Stimulated activated CD8-positive, alpha-beta memory T cell treated with anti-CD3 and anti-CD28 coated beads, Interleukin-4, amount 100 ng/mL, for 4 hours (primary cell): ENCODE measurements at places on chromosomes 16 and 17.

DNA sequence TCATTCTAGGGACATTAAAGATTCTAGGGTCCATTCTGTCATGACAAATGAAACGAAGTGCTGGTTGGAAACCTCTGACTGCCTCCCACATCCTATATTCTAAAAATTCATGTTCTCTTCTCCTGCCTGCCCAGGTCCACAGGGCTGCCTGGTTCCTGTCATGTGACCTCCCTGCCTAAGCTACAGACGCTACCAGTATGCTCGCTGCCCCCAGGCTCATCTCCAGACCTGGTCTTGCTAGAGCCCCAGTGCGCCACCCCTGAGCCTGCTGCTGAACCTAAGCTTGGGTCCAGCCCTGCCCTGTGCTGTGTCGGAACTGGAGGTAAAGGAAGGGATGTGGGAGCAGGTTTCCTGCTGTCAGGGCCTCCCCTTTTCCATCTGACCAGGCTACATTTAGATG lies 231.6 kb upstream of the CDH5 start:
- DNase-seq, result no peak

- DNase-seq, result no peak
These were observed 94.0 kb upstream of the TNRC6C start for GRCh38 chr17:77864234-77865111.

- DNase-seq, result no peak
These were observed 25.8 kb upstream of the C1QTNF8 start for GRCh38 chr16:1121601-1122397.

DNA sequence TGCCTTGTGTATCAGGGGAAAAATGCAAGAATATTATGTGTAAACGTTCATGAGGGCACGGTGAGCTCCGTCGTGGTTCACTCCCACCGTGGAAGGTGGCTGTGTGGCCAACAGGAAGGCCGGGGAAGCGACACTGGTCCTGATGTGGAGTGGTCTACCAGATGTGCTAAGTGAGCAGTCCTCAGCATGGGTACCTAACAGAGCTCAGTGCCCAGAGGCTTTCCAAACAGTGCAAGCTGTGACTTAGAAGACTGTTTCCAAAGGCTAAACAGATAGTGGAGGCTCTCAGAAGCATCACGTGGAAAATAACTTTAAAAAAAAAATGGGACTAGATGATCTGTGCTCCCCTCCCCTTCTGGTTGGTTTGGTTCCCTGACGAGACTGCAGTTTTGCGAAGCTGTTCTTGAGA lies 199.3 kb upstream of the CHMP6 start:
- DNase-seq, result no peak

DNA sequence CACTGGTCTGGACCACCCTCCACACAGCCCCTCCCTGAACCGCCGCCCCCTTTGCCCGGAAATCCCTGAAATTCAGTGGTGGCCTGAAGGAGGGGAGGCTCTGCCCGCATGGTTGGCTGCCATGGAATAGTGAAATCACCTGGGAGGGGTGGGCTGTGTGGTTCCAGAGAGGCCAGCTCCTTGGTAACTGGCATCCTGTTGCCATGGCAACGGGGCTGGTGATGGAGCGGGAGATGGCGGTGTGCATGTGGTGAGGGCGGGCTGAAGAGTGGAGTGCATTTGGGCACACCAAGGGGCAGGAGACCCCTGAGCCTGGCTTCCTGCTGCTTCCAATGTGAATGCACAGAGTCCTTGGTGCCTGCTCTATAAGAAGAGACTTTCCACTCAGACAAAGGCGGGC lies 2.4 kb downstream of the EFNB3 start:
- DNase-seq, result no peak
